ENCODE measurements at places on chromosomes 16 and 17. TPM values are rescaled to one million over a fixed set of nuclear protein-coding genes. Genes with fewer than 3 reads are reported as not detected.

GRCh38 chr17:6352801-6353560 is 81.9 kb downstream of the AIPL1 start:
- DNase-seq, result no peak

- no peak for DNase-seq
These were observed 553 bp upstream of the RAB11FIP4 start for GRCh38 chr17:31390748-31391495.

GRCh38 chr16:85045077-85045476 is 17.5 kb downstream of the KIAA0513 start:
- DNase-seq, result no peak

DNA sequence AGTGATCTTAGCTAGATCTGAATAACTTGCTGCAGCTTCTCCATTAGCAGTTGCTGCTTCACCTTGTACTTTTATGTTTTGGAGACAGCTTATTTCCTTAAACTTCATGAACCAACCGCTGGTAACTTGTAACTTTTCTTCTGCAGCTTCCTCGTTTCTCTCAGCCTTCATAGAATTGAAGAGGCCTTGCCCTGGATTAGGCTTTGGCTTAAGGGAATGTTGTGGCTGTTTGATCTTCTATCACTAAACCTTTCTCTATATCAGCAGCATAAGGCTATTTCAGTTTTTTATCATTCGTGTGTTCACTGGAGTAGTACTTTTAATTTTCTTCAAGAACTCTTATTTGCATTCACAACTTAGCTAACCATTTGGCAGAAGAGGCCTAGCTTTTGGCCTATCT is 21.5 kb upstream of the TMEM92 start:
- no peak for DNase-seq

DNA sequence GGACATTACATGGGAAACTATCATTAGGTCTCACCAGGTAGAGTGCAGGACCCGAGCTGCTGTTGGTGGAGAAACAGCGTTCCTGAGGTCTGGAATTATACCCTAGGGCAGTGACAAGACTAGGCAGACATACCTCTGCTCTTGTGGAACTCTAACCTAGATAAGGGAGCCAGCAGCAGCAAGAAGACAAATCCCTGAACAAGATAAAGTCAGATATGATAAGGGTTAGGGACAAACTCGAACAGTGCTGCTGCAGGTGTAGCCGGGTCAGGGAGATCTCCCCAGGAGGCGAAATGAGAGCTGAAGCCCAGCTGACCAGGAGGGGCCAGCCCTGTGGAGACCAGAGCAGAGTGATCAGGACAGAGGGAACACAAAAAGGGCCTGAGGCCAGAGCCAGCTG is 34.7 kb downstream of the ARSG start:
- DNase-seq, result no peak

- no peak for DNase-seq
These were observed 224.7 kb downstream of the SNX29 start for GRCh38 chr16:12201216-12201615.

DNA sequence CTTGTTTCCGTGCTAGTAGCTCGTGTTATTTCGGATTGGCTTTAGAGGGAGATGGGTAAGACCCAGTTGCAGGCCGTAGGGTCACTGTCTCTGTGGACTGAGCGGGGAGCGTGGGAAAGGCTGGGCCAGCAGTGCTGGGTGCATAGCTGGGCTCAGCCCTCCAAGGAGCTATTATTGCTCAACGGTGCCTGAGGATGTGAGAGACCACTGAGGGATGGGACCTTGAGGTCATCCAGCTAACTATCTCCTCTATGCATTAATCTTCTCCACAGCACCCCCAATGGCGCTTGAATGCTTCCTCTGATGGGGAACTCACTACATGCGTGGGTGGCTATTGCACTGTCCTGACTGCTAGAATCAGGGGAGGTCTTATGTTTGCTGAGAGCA is 126.1 kb upstream of the FOXF1 start:
- no peak for DNase-seq

- no peak for DNase-seq
These were observed 49.3 kb downstream of the TRAF4 start for GRCh38 chr17:28792877-28793661.

GRCh38 chr16:10838621-10839278 is 20.2 kb upstream of the TVP23A start:
- no peak for DNase-seq

DNA sequence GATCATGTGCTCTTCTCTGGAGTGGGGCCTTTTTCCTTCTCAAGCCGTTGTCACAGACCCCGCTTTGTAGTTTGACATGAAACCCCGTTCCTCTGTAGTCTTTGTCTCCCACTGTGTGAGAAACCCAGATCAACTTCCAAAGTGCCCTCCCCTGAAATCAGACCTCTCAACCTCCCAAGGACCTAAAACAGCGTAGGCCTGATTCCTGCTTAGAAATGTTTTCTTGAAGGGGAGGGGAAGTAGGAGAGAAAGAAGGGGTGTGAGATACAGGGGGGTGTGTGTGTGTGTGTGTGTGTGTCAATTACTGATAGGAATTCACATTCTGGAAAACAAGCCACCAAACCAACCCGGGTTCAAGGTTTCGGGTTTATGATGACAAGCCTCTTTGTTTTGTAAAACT is 1.4 kb downstream of the UBE2O start:
- DNase-seq, result no peak

DNA sequence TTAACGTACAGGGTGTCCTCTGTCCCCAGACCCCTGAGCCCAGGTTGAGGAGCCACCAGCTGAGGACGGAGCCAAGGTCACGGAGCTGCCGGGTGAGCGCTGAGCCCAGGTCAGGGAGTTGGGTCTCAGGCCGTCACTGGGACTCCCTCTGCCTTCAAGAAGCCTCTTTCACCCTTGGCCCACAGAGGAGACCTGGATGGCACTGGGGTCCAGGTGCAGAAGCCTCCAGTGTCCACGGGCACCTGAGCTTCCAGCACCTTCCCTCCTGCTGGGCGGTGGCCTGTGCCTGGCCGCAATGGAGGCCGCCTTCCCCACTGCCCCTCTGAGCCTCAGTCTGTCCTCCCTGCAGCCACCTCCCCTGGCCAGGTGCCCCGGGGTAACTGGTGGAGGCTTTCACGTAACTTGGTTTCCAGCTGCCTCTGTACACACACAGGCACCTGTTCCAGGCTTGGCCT is 31.6 kb upstream of the CDH15 start:
- no peak for DNase-seq

DNA sequence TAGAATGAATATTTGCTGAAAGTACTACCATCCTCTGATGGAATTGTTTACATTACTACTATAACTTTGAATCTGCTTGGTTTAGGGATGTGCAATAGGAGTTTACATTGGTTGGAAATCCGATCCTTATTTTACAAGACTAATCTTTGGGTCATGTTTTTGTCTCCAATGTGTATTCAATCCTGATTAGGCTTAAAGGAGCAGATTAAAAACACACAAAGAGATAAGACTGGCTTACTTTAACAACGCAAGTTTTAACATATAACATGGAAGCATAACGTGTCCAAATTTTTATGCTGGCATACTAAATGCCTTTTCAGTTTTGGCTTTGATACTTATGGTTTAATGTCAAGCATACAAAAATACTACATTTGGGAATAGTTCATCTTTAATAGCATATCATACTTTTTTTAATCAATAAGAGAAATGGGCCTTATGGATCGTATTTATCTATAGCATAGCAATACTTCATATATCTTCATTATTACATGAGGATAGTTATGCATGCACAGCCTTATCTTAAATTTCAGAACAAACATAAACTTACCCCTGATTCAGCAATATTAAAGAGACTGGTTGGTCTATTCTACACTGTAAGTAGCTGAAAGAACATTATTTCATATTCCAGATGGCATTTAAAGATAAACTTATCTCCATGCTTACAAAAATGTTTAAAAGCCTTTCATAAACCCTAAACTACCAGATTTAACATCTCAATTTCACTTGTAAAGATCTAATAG is 69.9 kb upstream of the NACA2 start:
- DNase-seq, result no peak

- no peak for DNase-seq
These were observed 7.0 kb downstream of the TMC8 start for GRCh38 chr17:78137392-78138203.

DNA sequence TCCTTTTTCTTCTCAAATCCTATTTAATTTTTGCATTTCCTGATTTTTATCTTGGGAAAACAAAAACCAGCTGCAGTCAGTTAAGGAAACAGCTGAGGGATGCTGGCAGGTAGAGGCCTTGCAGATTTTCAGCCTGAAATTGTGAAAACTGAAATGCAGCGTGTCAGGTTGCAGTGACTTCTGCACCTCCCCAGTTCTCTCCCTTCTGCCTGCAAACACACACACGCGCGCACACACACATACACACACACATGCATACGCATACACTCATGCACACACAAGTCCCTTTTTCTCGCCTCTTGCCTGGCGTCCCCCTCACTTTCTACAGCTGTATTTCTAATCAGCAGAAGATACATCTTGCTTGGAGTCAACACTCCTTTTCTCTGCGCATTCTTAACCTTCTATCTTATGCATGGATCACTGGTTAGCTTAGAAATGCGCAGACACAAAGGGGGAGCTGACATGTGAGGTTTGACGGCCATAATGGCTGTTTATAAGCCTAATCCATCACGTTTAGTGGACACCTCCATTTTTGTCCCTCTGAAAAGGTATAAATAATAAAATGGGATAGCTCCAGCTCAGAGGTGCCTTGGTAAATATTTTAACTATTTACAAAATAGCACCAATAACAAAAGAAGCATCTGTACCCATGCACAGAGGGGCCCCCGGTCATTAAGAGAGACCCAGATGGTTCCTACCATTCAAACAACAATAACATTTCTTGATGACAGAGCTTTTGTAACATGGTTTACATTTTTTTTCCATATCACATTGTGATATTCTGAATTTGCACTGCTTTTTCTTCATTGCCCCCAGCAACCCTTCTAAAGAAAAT is 392.1 kb upstream of the SALL1 start:
- DNase-seq, result no peak

NPIPA7 gene
- polyA plus RNA-seq, result 18.6 TPM

C16orf92 gene
- polyA plus RNA-seq, result not detected

DHODH gene
- 3.9 TPM for polyA plus RNA-seq

ATP2A3 gene
- polyA plus RNA-seq, result 27.1 TPM

Data from adrenal gland (tissue), 19 donors.